ENCODE measurements at places on chromosomes 1 and 21.
A peak's percentile ranks its signal among the peaks of the same experiment; 100 is the strongest.

DNA sequence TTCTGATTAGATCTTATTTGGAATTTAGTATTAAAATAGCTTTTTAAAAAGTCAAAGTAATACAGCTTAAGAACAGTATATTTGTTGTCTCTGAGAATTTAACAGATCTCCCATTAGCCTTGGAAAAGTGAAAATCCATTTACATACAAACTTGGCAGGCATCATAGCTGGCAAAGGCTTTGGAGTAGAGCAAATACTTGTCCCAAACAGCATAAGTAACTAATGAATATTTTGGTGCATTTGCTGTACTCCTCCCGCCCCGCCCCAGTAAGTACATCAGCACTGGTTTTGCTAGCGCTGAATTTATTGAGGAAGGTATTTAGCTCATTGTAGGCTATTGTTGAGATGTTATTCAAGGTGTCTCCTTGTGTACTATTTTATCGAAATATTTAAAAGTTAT lies 417.7 kb upstream of the KAZN start:
- no peak for DNase-seq

DNA sequence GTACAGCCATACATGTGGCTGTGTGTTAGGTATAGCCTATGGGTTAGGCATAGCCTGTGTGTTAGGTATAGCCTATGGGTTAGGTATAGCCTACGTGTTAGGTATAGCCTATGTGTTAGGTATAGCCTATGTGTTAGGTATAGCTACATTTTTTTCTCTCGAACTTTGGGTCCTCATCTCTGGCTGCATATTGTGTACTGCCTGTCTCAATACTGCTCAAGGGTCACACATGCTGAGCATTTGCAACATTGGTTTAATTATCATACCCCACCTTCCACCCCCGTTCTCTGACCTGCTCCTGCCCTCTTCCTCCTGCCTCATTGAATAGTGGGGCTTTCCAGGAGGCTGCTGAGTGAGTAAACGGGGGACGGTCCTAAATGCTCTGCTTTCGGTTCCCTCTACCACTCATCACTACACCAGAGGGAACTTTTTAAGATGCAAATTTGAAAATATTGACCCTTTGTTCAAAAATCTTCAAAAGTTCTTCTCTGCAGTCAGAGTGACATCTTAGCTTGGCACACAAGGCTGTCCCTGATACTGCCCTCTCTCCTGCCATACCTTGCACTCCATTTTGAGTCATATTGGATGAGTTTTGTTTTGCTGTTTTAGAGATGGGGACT lies 17.8 kb downstream of the OR2B11 start:
- DNase-seq = no peak

DNA sequence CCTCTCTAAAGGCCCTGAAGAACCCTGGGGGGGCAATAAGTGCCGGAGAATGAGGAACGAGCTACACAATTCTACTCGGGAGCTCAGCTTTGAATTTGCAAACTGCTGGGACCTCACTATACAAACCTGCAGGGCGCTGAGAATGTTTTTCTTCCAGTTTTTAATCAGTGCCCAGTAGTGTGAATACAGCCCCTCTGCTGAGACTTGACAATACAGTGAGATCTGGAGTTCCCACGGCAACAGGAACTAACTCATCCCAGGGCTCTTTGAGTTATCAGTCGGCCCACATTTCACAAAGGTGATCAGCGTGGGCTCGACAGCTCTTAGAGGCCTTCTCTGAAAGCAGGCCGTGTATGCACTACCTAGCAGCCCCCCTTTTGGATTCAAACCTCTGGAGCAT lies 41.7 kb downstream of the TMEM53 start:
- no peak for DNase-seq

- peak; percentile 6 for DNase-seq
These were observed 17.8 kb upstream of the MAST2 start for GRCh38 chr1:45785583-45785982.

DNA sequence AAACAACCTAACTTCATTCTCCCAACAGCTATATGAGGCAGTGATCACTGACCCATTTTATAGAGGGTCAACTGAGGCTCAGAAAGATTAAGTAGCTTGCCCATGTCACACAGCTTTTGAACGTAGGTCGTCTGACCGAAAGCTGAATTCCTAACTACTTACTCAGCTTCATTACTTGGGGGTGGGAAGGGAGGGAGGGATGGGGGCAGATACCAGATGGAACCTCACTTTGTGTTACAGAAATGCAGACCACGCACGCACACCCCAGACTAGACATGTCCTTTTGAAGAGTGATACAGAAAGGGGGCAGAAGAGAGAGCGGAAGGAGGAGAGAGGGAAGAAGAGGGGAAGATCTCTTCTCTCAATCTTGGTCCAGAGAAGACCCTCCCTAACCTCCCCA lies 2.3 kb downstream of the ADGRB2 start:
- no peak for DNase-seq
